Right ventricle myocardium inferior (tissue), 1 donor: ENCODE measurements at places on chromosomes 3 and 15. TPM values are rescaled to one million over a fixed set of nuclear protein-coding genes. Genes with fewer than 3 reads are reported as not detected.

- DNase-seq, result peak; percentile 74
These were observed 686 bp downstream of the VPS8 start for GRCh38 chr3:184812662-184813042.

DNA sequence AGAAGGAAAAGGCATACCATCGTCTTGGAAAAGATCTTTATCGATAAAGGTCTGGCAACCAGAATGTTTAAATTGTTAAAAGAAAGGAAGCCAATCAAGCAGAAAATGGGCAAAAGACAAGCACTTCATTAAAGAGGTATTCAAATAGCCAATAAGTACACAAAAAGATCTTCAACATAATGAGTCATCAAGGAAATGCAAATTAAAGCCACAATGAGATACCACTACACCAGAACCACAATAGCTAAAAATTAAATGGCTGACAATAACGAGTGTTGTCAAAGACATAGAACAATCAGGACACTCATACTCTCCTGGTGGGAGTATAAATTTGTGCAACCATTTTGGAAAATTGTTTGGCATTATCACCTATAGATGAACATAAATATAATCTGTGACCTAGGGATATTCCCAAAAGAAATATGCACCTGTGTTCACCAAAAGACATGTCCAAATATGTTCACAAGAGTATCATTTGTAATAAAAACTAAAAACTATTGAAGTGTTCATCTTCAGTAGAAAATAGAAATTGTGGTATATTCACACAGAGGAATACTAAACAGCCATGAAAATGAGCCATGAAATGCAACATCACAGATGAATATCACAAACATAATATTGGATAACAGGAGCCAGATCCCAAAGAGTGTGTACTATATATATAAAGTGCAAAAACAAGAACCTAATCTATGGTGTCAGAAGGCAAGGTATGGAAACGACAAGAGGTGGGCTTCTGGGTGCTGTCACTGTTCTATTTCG, 14.4 kb upstream of the BTBD1 start:
- DNase-seq, result no peak

DNA sequence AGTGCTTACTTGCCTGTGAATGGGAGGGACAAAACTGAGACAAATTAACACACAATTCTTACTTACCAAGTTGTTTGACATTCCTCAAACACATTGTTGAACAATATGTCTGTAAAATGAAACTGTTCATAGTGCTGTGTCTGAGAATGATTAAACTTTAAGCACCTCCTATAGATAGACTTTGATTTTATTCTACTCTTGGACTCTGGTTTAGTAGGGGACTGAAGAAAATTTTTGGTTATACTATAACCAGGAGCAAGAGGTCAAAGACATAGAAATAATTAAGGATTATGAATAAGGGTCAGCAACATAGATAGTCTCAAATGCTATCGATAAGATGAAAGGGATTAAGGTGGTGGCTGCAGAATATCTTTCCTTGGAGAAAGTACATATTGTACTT, 7.9 kb upstream of the MTFMT start:
- no peak for DNase-seq

IGSF10 gene
- 3.0 TPM for total RNA-seq

- DNase-seq, result no peak
These were observed 18.0 kb downstream of the ZDHHC3 start for GRCh38 chr3:44957986-44958385.

ZMYND10 gene
- not detected for total RNA-seq

DNA sequence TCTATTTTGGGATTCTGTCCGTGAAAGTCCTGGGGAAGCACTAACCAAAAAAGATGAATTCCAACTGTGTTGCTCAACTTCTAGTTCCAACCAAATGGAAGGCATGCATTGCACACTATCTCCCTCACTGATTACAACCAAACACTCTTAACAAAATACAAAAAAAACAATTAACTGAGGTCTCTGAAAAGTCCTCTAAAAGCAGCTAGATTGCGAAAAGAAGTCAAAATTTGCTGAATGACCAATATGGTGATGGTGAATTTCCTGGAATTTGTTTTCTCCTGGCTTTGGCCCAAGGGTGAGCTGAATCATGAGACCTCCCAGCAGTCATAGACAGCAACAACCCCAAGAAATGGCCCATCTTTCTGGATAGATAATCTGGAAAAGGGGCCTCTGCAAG, 28.3 kb downstream of the CYP19A1 start:
- no peak for DNase-seq

C3orf80 gene
- total RNA-seq, result 0.22 TPM

DNA sequence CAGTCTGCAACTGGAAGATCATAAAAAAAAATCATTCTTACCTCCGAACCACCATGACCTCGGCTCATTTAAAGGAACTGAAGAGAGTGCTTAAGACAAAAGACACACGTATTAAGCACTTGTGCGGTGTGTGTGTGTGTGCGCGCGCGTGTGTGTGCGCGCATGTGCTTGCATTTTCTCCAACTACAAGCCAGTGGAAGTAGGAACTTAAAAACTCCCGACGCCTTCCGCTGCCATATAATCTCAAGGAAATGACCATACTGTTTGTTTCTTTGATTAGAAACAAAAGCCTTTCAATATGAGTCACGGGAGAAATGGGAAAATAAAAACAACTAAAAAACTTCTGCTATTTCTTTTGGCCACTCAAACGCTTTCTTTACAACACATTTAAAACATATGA, 32.4 kb downstream of the FRMD4B start:
- DNase-seq, result peak; percentile 86

DNA sequence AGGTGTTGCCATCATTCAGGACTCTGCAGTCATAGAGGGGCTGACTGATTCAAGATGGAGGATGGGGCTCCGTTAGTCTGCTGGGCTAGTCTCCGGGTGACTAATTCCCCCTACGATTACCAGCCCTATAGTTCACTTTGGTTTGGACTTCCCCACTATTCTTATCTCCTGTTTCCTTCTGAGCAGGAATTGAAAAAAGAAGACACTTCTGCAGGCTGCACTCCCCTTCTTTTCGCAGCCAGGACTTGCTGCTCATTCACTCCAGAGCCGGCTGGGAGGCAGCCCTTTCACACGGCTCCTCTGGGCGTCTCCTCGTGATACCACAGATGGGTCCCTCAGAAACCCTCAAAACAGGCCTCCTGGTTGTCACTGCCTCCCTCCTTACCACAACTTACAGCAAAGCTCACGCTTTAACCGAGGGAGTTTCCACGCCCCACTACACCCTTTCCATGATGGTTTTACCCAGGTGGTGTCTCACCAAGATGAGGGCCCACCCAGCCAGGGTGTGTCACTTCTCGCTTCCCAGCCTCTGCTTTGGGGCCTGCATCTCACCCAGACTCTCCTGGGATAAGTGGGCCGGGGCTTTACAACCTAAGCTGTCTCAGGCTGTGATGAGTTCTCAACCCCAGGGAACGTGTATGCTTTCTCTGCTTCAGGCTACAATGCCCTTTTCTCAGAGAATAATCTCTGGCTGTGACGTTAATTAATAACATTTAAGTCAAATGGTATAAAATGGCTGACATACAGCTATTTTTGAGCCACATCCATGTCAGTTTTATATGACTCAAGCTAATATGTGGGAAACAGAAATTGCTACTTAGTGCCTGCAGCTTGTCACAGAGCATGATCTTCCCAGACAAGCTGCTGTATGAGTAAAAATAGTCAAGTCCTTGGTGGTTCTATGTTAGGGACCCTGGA, 11.9 kb downstream of the CX3CR1 start:
- DNase-seq, result no peak

AP3B2 gene
- total RNA-seq, result 0.54 TPM

DNA sequence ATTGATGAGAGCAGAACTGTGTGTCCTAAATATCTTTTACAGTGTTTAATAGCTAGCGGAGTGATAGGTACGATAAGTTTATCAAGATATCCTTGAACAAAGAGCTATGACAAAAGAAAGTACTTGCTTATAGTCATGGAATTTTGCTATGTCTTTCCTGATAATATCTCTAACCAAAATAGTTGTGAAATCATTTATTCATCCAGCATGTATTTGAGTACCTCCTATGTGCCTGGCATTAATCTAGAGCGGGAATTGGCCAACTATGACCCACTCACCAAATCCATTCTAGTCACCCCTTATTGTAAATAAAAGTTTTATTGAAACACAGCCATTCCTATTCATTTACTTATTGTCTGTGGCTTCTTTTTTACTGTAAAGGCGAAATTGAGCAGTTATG, 46.6 kb downstream of the ZFAND6 start:
- no peak for DNase-seq

- no peak for DNase-seq
These were observed 22.1 kb upstream of the TJP1 start for GRCh38 chr15:29844290-29844903.

DNA sequence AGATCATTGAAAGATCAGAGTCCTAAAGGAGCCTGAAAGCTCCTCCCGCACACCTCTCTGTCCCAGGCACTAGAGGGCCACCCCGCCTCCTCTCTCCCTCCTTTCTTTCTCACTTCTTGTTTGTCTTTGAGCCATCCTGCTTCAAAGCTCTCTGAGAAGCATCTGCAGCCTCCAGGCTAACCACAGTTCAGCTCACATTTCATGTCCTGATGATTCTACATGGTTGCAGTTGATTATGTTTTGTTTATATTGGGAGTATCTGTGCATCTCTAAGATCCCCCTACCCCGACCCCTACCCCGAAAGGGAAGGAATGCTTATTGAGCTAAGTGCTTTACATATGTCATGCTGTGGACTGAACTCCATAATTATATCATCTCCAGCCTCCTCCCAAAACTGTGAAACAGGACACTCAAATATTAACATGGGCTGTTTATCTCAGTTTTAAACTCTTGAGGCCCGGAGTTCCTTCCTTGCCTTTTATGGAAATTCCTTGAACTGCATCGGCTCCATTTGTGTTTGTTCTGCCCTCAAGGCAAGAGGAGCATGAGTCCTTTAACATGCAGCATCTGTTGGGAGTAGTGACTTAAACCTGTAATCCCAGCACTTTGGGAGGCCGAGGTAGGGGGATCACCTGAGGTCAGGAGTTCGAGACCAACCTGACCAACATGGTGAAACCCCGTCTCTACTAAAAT, 30.9 kb downstream of the MGLL start:
- DNase-seq, result no peak

GRCh38 chr3:192830291-192831110, 87.2 kb downstream of the MB21D2 start:
- DNase-seq, result no peak

SAMMSON gene
- not detected for total RNA-seq

TGFBR2 gene
- total RNA-seq, result 186 TPM

- DNase-seq, result peak; percentile 22
These were observed 13.3 kb upstream of the TM4SF1 start for GRCh38 chr3:149390772-149391212.

DNA sequence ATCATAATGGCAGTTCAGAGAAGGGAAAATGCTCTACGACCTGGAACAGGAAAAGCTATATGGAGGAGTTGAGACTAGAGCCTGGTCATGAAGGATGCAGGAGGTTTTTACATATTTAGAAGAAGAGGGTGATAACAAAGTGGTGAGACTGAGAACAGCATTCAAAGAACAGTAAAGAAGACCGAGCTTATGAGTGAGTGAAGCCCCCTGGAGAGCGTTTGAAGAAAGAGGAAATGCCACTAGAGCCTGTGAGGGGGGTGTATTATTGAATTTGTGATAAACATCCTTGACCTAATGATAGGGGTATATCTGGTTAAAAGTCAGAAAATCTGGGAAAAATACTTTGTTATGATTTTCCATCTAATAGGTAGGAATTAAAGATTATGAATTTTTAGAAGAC, 4.2 kb downstream of the PARP9 start:
- no peak for DNase-seq

FOXL2NB gene
- not detected for total RNA-seq

DNA sequence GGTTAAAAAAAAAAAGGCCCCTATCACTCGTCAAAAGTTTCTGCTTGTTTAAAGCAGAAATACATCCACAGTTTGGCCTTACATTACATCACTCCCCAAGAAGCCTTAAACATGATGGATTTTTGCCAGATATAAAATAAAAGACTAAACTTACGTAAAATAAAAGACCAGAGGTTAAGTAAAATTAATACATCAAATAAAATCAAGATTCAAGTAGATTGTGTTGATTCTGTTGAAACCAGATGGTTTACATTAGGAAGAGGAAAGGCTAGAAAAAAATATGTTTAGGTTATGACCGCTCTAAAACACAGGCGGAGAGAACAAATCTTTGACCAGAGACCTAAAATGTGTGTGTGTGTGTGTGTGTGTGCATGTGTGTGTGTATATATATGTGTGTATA, 104.1 kb downstream of the DUT start:
- no peak for DNase-seq

KCNMB3 gene
- total RNA-seq, result 0.92 TPM

CHRNA5 gene
- total RNA-seq, result 3.7 TPM

DNA sequence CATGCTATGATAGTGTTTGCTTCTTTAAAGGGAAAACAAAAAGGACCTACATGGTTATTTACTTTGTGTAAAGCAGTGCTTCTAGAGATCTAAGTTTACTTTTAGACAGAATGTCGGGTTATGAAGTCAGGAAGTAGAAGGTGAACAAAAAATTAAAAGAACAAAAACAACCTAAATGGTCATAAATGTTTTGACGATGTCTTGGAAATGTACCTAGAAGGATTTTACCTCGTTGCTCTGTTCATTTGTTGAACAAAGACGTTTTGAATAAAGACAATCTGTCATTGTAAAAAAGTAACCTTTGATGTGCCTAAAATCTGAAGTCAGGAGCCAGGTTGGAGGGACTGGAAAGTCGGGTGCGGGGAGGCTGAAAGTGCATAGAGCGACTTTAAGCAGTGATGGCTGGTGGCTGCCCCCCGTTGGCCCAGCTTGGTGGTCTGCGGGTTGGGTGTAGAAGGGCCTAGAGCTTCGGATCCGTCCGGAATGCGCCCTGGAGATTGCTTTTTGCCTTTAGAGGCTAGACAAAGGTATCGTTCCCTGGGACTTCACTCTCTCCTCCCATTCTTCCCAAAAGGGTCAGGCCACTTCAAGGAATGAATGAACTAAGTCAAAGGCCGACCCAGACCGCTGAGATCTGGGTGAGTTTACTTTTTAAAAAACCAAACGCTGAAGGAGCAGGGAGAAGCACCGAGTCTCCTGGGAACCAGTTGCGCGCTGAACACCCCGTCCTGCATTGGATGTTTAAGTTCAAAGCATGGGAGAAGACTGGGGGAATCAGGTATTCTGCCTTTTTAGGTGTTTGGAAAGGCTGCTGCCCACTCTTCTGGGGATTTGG, 2.1 kb downstream of the SOX14 start:
- DNase-seq, result no peak

- DNase-seq, result no peak
These were observed 113.9 kb downstream of the RORA start for GRCh38 chr15:61115241-61115640.

CCDC54 gene
- total RNA-seq, result not detected

DNA sequence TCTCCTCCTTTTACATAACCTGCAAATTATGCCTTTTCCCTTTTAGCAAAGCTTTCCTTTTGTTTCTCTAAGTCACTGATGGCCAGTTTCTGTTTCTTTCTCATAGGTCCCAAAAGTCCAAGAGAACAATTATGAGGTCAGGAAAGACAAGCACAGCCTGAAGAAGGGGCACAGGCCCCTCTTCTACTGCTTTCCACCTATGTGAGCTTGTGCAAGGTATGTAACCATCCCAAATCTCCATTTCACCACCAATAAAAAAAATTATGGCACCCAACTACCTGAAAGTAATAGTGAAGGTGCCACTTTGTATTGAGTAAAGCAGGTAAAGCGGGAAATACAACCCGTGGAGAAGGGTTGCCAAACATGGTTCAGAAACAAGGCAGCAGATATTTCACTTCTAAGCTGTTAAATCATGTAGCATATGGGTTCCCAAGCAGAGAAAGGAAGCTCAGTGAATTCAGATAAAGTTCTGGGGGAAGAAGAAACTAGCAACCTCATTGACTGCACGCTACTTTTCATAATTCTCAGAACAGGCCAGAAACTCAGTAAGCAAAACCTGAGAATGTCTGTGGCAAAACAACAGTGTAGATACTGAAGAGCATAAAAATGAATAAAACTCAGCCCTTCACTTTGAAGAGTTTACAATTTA, 4.2 kb downstream of the PLOD2 start:
- DNase-seq, result no peak

PLA2G4E gene
- 0.05 TPM for total RNA-seq
